ENCODE measurements at places on chromosomes 5 and 9.
A peak's percentile ranks its signal among the peaks of the same experiment; 100 is the strongest.

DNA sequence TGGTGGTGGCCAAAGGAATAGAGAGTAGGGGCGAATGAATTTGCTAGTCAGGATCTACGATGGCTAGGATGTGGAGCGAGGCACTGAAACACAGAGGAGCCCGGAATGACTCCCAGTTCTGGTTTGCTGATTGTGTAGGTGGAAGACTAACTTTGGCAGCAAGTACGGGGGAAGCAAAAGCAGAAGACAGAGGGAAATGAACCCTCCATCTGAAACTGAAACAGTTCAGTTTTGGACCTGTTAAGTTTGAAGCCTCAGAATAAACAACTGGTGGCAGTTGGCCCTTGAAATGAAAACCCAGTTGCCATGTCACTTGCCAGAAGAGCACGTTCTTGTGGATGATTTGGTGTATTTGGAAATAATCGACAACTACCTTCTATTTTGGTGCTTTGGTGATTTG, 15.4 kb upstream of the SMIM15 start:
- no peak for DNase-seq

- DNase-seq, result no peak
Measured at GRCh38 chr5:59565551-59565950, 328.0 kb downstream of the PDE4D start.

DNA sequence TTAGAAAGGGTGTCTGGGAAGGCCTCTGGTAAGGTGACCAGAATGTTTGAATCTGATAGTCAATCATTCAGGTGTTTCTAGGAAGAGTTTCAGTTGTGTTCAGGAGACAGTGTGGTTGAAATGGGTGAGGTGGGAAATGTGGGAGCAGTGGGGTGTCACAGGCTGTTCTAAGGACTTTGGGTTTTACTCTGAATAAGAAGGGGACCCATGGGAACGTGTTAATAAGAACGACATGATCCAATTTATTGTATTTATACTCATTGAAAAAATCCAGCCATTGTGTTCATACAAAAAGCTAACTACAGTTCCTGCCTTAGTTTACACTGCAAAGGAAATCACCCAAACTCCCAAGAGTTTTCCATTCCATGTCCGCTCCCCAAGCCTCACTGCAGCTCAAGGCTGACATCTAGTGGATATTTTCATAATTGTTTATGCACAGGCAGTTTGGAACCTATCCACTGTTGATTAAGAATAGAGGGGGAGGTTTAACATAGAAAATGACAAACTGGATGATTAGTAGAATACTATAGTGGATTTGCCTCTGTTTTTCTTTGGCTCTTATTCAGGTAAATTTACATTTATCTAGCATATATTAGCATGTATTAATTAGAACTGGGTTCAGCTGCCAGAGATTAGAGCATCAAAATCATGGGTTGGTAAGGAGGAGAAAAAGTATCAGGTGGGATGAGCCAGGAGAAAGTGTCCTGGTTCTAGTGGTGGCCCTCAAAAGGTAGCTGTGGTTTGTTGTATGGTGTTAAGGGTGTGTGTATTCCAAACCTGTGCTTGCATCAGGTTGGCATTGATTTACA, 17.7 kb downstream of the CAVIN4 start:
- DNase-seq, result peak; percentile 54

DNA sequence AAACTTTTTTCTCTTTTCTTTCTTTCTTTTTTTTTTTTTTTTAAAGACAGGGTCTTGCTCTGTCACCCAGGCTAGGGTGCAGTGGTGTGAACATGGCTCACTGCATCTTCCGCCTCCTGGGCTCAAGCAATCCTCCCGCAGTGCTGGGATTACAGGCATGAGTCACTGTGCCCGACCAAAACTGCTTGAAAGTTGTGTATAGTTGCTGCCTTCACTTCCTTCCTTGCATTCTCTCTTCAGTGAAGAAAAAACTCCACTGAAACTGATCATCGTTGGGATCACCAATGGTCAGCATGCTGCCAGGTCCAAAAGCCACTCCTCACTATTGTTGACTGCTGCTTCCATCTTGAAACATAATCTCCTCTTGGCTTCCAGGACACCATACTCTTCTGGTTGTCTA, 66.6 kb upstream of the CTNNA1 start:
- DNase-seq, result no peak

- DNase-seq, result no peak
Measured at GRCh38 chr5:127963233-127963632, 120.3 kb upstream of the SLC12A2 start.

All from NCI-H1105 treated with DMSO at 0.1 percent for 48 hours (cell line).